ENCODE measurements at places on chromosomes 5 and 9. TPM values are rescaled to one million over a fixed set of nuclear protein-coding genes. Genes with fewer than 3 reads are reported as not detected.

- H3K4me1 ChIP-seq: no peaks in the 10 kb centered on the region
- H3K27me3 ChIP-seq: no peaks in the 10 kb centered on the region
- DNase-seq: no peak
- H3K36me3 ChIP-seq: no peaks in the 10 kb centered on the region
- H3K27ac ChIP-seq: no peak overlapping the region
Observed at GRCh38 chr9:128343855-128344254, 3.5 kb downstream of the SLC27A4 start.

DNA sequence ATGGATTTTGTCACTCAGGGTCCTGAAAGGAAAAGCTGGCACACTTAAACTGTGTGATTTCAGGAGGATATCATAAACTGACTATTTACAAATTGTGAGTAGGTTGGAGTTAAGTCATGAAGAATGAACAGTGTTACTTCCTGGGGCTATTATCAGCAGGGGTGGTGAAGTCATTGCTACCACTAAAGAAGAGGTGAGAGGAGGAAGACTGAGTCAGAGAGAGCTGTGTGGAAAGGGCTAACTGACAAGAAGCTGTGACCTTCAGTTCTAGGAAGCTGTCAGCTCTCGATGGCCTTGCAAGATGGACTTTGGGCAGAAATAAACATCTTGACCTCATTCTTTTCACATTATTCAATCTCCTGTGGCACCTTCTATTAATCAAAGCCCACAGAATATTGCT lies 72.3 kb upstream of the STARD4 start:
- no peaks in the 10 kb centered on the region for H3K4me1 ChIP-seq
- no peaks in the 10 kb centered on the region for H3K36me3 ChIP-seq
- DNase-seq: no peak
- H3K27ac ChIP-seq: no peak overlapping the region
- H3K4me3 ChIP-seq: no peak overlapping the region
- no peaks in the 10 kb centered on the region for H3K27me3 ChIP-seq

DNA sequence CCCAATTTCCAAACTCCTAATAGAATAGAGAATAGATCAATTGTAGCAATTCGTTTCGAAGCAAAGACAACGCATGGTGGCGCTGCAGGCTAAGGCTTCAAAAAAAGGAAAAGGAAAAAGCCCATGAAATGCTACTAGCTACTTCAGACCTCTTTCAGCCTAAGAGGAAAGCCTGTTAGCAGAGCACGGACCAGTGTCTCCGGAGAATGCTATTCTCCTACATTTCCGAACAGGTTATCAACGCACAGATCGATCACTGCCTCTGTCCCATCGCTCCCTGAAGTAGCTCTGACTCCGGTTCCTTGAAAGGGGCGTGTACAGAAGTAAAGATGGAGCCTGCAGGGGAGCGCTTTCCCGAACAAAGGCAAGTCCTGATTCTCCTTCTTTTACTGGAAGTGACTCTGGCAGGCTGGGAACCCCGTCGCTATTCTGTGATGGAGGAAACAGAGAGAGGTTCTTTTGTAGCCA lies at the start of gene PCDHB15:
Gene PCDHB15, plus strand, starts transcription at position 146 of the 468 bp plus-strand sequence. Its CDS starts 184 bp downstream, at position 330.
- H3K36me3 ChIP-seq: no peaks in the 10 kb centered on the region
- no peak for DNase-seq
- H3K4me1 ChIP-seq: no peaks in the 10 kb centered on the region
- H3K4me3 ChIP-seq: peak within 1 kb of the TSS; percentile 2
- H3K27ac ChIP-seq: no peak within 1 kb of the TSS

Gene RUSC2
- 112 TPM for total RNA-seq

Gene LCN9
- total RNA-seq: not detected

DNA sequence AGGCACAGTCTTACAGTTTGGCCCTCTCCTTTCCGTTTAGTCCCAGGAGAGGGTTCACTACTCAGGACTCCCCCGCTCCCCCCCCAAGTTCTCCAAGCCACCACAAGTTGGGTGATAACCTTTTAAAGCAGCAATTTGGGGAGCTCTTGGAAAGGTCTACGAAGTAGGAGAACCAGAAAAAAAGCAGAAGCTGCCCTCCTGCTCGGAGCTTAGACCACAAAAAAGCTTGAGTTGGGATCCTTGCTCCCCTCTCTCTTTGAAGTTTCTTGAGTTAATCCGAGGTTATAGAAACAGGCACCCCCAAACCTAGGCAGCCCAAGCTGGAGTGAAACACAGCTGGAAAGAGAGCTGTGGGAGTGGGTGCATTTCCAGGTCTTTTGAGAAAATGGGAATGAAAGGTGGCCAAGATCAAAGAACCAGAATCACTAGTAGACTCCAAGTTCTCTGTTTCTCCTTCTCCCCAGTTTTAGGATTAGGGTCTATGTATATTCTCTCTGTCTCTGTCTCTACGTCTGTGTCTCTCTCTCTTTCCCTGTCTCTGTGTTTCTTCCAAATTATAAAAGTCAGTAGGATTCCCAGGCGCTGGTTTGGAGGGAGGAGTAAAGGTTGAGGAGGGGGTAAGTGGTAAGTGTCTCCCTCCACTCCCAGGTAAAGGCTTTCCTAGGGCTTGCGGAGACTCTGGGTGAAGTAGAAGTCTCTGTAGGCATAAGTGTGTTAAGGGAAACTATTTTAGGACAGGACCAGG lies 2.8 kb downstream of the LHX2 start:
- no peak for DNase-seq
- H3K27ac ChIP-seq: no peak overlapping the region
- no peaks in the 10 kb centered on the region for H3K4me1 ChIP-seq

DNA sequence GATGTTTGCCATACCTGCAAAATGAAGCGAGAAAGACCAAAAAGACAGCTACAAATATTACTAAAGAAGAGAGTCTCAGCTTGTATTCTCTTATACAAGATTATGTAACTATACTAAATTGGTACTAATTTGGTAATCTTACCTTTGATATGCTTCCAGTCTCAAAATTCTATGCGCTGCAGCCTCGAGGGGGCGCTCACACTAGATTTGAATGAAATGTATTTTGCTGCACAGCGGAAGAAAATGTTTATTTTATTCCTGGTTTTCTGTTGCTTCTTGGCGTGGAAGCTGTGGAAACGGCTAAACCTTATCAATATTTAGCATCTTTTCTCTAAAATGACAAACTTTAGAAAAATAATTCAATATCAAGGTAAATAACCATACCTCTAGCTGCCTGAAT lies 267.0 kb upstream of the NUDT12 start:
- H3K27ac ChIP-seq: no peak overlapping the region
- DNase-seq: no peak
- H3K4me3 ChIP-seq: no peak overlapping the region
- H3K4me1 ChIP-seq: no peaks in the 10 kb centered on the region

DNA sequence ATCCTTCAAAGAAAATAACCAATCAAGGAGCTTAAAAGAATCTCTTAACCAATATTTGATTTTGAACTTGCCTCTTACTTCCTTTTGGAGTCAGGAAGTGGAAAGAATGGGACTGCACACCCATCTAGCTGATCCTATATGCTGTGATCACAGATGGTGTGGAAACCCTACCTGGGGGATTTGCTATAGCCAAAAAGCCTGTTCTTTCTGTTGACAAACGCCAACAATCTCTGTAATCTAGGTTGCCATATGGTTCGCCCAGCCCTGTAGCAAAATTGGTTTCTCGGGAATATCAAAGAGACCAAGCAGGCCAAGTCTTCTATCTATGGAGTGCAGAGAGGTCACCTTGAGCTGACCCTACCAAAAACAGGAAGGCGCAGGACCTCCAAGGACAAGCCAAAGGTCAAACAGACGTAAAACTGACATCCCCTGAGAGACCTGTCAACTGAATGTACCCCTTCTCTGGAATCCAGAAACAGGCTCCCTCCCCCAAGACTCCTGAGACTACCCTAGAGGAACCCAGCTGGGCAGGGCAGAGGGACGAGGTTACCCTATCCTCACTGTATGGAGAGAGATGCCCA lies 19.4 kb downstream of the NRG2 start:
- H3K4me1 ChIP-seq: peaks cover 5% of the 10 kb centered on the region
- H3K36me3 ChIP-seq: no peaks in the 10 kb centered on the region
- H3K4me3 ChIP-seq: no peak overlapping the region
- H3K27me3 ChIP-seq: no peaks in the 10 kb centered on the region
- no peak for DNase-seq
- no peak overlapping the region for H3K27ac ChIP-seq

- no peaks in the 10 kb centered on the region for H3K36me3 ChIP-seq
- no peak overlapping the region for H3K27ac ChIP-seq
- H3K27me3 ChIP-seq: no peaks in the 10 kb centered on the region
- no peaks in the 10 kb centered on the region for H3K4me1 ChIP-seq
Observed at GRCh38 chr5:144203750-144204596, 33.3 kb downstream of the KCTD16 start.

GRCh38 chr9:70046274-70047070 lies 2.8 kb downstream of the MAMDC2 start:
- DNase-seq: no peak
- H3K27me3 ChIP-seq: no peaks in the 10 kb centered on the region
- no peaks in the 10 kb centered on the region for H3K4me1 ChIP-seq
- no peak overlapping the region for H3K4me3 ChIP-seq
- no peak overlapping the region for H3K27ac ChIP-seq
